ENCODE measurements at places on chromosomes 12 and 14. TPM values are rescaled to one million over a fixed set of nuclear protein-coding genes. Genes with fewer than 3 reads are reported as not detected.

- DNase-seq, result no peak
Observed at GRCh38 chr12:130651188-130651959, 64.7 kb downstream of the RIMBP2 start.

DNA sequence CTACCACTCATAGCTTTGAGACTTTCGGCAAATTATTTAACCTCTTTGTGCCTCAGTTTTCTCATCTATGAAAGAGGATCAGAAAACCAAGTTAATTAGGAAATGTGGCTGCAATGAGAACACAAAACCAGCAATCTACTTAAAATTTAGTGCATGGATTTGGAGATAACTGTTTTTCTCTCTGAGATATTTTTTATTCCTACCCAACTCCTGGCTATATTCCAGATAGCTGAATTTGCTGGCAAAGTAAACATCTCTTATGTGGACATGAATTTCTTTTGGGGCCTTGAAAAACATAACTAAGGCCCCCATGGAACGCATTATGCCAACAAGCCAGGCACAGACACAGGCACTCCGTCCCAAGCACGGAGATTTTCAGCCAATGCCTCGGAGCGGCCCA, 53.4 kb upstream of the FOXN3 start:
- DNase-seq, result no peak

The LRTM2 gene
- total RNA-seq, result not detected

GRCh38 chr12:11868027-11868426, 202.7 kb upstream of the BCL2L14 start:
- no peak for DNase-seq

- DNase-seq, result no peak
Observed at GRCh38 chr14:93150227-93151208, 34.2 kb downstream of the MOAP1 start.

Measured in activated T-helper 1 cell treated with anti-CD3 and anti-CD28 coated beads, Interleukin-12 subunit alpha, Interleukin-12 subunit beta, Interleukin-2, Interleukin-4 antibody, amounts not matched to agents 30 ng/mL and 10 ng/mL and 1 ng/mL, durations not matched to agents 14 hours and 24 hours and 36 hours (primary cell).